T1000 (cell line): ENCODE measurements at places on chromosomes 1 and 21.

DNA sequence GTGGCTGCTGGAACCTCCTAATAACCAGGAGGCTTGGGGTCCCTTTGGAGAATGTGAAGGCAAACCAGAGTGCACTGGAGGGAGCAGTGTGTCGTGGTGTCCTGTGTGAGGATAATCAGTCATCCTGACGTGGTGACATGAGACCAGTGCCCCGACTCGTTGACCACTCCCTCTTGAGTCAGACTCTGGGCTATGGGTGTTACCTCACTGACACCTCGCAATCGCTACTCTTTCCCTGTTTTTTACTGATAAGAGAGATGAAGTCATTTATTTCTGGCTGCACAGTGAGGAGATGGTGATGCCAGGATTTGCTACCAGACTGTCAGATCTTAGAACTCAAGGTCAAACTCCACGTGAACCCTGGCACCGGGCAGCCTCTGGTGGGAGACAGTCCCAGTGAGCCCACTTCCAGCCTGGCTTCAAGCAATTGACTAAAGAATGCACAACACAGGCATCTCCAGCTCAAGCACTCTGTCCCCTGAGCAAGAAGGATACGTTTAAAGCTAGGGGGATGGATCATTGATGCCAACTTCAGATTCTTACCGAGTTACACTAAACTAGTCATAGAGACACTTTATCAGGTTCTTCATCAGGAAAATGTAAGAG, 30.3 kb downstream of the UBASH3A start:
- DNase-seq, result no peak

DNA sequence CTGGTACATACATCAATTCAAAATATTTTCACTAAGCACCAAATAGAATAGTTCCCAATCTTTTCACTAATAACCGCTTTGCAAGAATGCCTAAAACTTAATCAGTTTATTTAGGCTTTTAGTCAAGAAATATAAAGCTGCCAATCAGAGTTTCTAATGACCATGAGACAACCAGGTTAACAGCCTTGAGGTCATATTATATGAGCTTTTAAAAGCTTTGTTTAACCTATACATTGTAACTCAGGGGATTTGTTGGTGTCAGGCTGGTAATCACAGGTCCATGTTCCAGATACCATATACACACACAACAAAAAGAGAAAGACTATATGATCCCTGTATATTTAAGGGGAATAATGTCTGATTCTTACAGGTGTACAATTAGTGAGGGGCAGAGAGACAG, 246.2 kb upstream of the ADGRL2 start:
- DNase-seq, result no peak

DNA sequence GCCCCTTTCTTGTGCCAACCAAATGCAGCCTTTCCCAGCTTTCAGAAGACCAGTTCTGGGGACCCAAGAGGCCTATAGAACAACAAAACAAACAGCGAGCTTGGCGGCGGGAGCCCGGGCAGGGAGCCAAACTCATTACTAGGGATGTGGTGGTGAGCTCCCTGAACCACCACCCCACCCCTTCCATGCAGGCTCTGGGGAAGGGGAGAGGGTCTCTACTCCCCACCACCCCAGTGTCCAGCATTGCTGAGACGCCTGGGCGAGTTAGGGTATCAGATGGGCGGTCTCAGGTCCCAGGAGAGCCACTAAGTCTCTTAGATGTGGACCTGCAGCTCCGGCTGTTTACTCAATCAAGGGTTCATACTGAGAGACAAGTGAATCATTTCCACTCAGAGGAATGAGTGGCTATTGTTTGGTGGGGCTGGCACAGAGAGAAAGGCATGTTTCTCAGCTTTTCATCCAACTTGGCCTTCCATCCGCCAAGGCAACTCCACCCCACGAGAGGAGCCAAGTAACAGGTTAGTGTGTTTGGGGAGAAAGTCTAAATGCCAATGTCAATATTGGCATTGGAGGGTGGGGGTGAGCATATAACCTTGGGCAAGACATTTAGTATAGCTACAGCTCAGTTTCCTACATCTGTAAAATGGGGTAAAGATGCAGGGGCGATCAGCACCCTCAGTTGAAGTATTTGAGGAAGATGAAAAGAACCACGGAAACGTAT, 40.9 kb downstream of the PLXNA2 start:
- peak; percentile 49 for DNase-seq

GRCh38 chr1:62398377-62398776, 38.5 kb upstream of the USP1 start:
- DNase-seq, result no peak

- DNase-seq, result no peak
Measured at GRCh38 chr1:47935163-47935562, 62.0 kb downstream of the TRABD2B start.

DNA sequence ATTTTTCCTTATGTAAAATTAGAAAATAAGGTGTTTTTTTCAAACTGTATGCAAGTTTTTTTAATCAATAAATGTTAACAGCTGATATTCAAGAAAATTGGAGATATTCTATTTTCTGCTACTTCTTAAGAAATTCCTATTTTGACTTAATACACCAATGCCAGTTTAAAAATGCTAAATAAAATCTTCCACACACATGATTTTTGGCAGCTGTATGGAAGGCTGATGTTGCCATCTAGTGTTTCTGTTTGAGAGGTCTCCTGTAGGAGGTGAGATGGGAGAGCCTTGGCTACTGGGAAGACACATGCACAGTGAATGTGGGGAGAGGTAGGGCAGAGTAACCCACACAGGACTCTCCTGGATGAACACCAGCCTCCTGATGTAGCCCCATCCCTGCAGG, 29.2 kb upstream of the OR2B11 start:
- DNase-seq, result no peak

GRCh38 chr1:37153116-37154100, 119.1 kb upstream of the GRIK3 start:
- DNase-seq, result no peak

DNA sequence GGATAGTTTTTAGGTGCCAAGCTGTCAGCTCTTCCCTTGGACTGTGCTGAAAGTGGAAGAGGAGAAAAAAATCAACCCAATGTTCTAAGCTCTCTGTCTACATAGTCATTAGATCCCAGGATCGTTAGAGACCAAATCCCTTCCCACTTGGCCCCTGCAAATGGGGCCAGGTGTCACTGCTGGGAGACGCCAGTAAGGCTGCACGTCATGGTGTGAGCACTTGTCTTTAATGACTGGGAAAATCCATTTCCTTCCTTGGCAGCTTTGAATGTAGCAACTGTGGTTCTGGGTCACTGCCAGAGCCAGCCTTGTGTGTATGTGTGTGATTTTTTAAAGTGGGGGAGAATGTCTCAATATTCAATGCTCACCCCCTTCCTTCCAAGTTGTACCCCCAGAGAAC, 59.9 kb downstream of the MAN1C1 start:
- DNase-seq, result no peak

GRCh38 chr1:219792337-219793021, 135.9 kb downstream of the SLC30A10 start:
- peak; percentile 26 for DNase-seq

- DNase-seq, result no peak
Measured at GRCh38 chr21:37764691-37765090, 151.6 kb downstream of the KCNJ6 start.

- DNase-seq, result no peak
Measured at GRCh38 chr1:5933676-5934057, 58.6 kb downstream of the NPHP4 start.

- no peak for DNase-seq
Measured at GRCh38 chr1:175075572-175076568, 8.2 kb downstream of the TNN start.

DNA sequence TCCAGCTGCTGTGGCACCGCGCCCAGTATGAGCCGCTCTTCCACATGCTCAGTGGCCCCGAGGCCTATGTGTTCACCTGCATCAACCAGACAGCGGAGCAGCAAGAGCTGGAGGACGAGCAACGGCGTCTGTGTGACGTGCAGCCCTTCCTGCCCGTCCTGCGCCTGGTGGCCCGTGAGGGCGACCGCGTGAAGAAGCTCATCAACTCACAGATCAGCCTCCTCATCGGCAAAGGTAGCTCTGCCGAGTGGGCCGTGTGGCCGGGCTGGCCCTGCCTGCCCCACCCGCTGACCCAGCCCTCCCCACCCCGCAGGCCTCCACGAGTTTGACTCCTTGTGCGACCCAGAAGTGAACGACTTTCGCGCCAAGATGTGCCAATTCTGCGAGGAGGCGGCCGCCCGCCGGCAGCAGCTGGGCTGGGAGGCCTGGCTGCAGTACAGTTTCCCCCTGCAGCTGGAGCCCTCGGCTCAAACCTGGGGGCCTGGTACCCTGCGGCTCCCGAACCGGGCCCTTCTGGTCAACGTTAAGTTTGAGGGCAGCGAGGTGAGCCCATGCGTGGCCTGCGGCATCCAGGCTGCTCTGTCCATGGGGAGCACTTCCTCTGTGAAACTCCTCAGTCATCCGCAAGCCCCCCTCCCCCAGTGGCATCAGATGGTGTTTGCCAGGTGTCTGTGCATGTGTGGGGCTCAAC, 64.2 kb downstream of the PIK3CD start:
- no peak for DNase-seq

GRCh38 chr1:161068306-161069234, 1.1 kb downstream of the ARHGAP30 start:
- DNase-seq, result no peak

DNA sequence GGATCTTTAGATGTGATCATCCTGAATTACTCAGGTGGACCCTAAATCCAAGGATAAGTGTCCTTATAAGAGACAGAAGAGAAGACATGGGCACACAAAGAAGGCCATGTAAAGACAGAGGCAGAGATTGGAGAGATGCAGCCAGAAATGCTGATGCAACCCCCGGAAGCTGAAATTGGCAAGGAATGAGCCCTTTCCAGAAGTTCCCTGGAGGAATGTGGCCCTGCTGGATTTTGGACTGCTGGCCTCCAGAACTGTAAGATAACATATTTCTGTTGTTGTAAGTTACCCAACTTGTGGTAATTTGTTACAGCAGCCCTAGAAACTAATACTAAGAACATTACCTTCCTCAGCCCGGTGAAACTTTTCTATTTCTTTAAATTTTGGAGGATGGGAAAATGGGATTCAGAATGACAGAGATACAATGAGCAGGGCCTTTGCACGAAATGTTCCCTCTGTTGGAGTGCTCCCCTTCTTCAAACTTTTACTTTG, 11.2 kb upstream of the PLPP3 start:
- no peak for DNase-seq

- no peak for DNase-seq
Measured at GRCh38 chr1:57926025-57926552, 502.2 kb upstream of the DAB1 start.

DNA sequence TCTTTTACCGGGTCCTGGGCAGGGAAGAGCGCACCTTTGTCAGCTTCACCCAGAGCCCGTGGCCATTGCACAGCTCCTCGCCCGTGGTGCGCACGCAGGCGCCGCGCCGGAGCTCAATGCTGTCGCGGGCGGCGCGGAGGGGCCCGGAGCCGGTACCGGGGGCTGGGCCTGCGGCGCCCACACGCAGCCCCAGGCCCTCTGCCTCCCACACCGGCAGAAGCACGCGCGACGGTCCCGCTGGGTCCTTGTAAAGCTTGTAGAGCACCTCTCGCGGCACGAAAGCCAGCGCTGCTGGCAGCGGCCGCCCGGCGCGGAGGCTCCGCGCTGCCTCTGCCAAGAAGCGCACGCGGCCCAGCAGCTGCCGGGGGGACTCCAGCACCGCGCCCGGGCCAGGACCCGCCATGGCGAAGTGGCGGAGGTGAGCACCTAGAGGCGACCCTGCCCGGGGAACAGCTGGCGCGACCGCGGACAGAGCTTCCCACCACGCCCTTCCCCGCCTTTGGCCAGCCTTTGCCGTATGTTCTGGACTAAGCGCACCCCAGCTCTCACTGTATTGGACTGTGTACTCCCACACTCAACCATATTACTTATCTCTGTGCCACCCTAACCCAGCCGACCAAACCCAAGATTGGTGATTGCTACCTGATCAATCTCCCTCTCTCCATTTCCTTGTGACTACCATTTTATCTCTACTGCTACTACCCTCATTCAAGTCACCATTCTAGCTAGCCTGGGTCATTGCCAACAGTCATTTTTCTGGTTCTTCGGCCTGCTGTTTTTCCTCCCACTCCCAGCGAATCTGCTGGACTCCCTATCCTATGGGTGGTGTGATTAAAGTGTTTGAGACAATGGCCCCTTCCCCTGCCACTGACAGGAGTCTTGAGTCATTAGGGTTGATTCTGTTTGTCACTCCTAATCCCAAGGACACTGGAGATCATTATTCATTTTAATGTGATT, at the start of gene HECTD3:
Gene HECTD3, minus strand, starts transcription at position 470 of the 957 bp plus-strand sequence. Its CDS starts 67 bp downstream, at position 403.
- peak; percentile 47 for DNase-seq

- DNase-seq, result no peak
Measured at GRCh38 chr1:82899017-82899416, 1098.3 kb downstream of the ADGRL2 start.

DNA sequence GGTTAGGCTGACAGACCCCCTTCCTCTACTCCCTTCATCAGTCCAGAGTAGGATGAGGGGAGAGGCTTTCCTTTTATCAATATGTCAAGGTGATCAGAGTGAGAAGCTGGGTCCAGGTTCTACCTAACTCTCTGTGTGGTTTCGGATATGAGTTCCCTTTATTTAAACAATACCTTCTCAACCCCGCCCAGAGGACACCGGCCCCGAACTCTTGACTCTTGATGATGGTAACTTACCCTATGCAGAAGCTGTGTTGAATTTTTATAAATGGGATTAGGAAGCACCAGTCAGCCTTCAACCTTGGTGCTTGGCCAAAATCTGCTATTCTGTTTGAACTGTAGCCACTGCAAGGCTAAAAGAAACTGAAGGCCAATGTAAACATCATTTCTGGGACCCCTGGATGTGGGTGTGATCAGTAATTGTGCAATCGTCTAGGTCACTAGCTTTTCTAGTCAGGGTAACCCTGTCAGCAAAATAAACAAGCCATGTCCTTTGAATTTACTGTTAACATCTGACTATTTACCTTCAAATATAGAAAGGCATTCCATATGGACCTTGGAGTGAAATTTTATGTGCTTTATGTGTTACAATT, 398.3 kb downstream of the SEC16B start:
- no peak for DNase-seq

DNA sequence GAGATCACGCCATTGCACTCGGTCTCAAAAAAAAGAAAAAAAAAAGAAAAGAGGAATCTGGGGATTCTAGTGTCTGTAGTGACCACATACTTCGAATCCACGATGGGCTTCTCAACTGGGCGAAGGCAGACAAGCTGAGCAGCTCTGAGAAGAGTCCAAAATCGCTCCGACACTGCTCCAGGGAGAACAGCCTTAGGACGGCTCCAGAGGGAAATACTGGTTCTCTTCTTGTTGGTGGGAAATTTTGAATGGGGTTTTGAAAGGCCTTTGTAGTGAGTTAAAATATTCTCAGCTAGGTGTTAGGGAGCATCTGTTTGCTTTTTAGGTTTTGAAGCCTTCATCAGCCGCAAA, 18.3 kb upstream of the HJV start:
- no peak for DNase-seq

DNA sequence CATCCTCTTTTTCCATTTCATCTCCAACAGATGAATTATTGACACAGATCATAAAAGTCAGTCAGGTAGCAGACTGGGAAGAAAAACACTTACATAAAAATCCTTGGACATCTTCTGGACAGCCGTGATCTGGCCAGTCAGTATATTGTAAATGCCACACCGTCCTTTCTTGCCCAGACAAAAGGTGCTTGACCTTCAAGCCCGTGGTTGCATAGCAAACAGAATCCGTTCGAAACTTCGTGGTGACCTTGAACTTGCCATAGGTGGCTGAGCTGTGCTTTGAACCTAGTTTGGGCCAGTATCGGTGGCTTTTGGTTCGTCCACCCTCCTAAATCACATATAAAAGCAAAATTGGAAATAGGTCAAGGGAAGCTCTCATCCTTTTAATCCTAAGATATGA, 88.4 kb downstream of the SMYD2 start:
- DNase-seq, result no peak
